ENCODE measurements at places on chromosomes 1 and 21. TPM values are rescaled to one million over a fixed set of nuclear protein-coding genes. Genes with fewer than 3 reads are reported as not detected.

GRCh38 chr1:101376121-101377083, 139.6 kb downstream of the S1PR1 start:
- no peak for DNase-seq

- no peak for DNase-seq
These were observed 241.2 kb downstream of the SETD4 start for GRCh38 chr21:35819134-35819533.

DNA sequence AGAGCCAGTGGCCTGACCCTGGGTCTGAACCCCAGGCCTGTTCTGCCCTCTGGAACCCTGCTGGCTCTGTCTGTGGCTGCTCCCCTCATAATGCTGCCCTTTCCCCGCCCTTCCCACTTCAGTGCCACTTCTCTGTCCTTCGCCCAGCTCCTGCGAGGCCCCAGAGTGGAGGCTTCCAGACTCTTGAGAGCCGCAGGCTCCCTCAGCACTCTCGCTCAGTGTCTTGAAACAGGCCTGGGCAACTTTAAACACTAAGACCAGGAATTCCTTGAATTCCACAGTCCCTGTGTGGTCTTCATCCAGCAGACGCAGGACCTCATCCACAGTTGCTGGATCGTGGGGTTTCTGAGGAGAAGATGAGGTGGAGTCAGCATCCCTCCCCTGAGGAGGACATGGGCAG, 3.5 kb downstream of the CRNN start:
- DNase-seq = no peak

- DNase-seq = no peak
These were observed 61.0 kb downstream of the LAMC2 start for GRCh38 chr1:183247066-183247465.

DNA sequence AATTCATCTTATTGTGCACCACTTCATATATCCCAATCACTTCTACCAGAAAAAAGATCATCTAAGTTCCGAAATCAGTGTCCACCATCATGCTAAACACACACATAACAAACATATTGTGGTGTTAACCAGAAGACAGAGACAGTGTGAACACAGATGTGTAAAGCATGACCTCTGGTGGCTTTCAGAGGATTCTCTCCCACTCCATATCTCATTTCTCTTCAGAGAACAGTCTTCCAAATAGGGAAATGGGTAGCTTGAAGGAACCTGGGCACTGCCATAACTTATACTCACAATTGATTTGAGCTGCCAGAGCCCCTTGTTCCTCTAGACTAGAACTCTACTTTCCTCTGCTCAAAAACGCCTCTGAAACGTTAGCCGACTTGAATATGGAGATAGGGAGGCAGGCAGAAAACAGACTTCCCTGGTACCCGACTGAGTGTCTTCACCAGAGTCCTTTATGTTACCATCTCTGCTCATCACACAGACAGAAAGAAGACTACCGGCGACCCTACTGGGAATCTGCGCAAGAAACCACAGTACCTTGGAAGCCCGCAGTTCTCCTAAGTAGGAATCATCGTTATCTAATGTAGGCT, 1.8 kb upstream of the ELAPOR1 start:
- no peak for DNase-seq

- DNase-seq = no peak
These were observed 247.4 kb downstream of the PTBP2 start for GRCh38 chr1:96968983-96969382.

- no peak for DNase-seq
These were observed 74.7 kb downstream of the PSMG1 start for GRCh38 chr21:39108291-39109162.

- DNase-seq = no peak
These were observed 101.6 kb downstream of the VAV3 start for GRCh38 chr1:107863342-107863741.

- DNase-seq = no peak
These were observed 47.9 kb upstream of the VCAM1 start for GRCh38 chr1:100671601-100672000.

- DNase-seq = no peak
These were observed 66.7 kb upstream of the PARP1 start for GRCh38 chr1:226474443-226475141.

DNA sequence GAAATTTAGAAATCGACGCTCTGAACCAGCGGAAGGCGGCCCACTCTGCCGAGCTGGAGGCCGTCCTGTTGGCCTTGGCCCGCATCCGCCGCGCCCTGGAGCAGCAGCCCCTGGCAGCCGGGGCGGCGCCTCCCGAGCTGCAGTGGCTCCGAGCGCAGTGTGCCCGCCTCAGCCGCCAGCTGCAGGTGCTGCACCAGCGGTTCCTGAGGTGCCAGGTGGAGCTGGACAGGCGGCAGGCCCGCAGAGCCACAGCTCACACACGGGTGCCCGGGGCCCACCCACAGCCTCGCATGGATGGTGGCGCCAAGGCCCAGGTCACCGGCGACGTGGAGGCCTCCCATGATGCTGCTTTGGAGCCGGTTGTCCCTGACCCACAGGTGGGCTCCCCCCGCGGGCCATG, 47.0 kb upstream of the DIP2A start:
- DNase-seq = no peak

GRCh38 chr1:84857906-84858305, 35.1 kb downstream of the LPAR3 start:
- no peak for DNase-seq

DNA sequence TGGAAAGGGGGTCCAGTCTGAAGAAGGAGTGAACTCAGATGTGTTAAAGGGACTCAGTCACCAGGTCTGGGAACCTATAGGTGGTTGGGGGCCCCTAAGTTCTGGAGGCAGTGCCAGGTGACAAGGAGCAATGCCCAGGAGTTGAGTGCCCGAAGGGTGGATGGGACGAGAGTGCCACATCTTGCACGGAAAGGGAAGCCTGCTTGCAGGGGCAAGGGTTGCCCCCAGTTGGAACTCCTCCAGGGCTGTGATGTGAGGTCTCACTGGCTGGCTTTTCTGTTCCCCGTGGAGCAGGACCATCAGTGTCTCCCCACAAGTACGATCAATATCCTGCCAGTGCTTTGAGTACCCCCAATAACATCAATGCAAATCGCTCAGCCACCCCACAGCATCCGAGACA, 107.3 kb downstream of the TOMM20 start:
- no peak for DNase-seq

- no peak for DNase-seq
These were observed 57.3 kb downstream of the MRPS6 start for GRCh38 chr21:34130716-34130985.

DNA sequence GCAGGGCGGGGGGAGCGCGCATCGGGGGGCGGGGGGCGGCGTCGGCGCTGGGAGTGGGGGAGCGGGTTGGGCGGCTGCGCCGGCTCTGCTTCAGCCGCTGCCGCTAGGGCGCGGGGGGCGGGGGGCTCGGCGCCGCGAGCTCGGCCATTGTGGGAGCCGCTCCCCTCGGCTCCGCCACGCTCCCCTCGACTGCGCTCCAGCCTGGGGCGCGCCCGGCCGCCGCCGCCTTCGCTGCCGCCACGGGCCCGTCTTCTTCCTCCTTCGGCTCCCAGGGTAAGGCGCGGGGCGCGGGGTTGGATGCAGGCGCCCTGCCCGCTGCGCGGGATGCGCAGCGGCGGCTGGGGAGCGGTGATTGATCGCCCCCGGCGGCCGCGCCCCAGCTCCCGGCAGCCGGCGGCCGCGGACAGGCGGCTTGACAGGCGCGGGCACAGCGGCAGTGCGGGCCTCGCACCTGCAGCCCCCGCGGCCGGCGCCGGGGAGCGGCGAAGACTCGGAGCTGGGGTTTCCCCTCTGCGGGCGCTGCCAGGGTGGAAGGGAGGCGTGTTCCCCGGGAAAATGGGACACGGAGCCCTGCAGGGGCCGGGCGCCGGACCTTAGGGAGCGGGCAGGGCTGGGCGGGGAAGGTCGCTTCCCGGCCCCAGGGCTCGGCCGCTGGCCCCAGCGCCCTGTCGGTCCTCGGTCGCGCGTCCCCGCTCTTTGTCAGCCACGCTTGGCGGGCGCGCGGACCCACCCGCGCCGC, 55.3 kb downstream of the NDUFS5 start:
- no peak for DNase-seq

NBPF19 gene
- 5.1 TPM for total RNA-seq

FAM72B gene
- 20.7 TPM for total RNA-seq

BRINP2 gene
- 0.42 TPM for total RNA-seq

SPRR2F gene
- 1.0 TPM for total RNA-seq

SF3B4 gene
- 119 TPM for total RNA-seq

GJC2 gene
- total RNA-seq = 0.55 TPM

INSRR gene
- total RNA-seq = not detected
